ENCODE measurements at places on chromosomes 2 and 18.

GRCh38 chr2:153140498-153140897 lies 338.1 kb downstream of the RPRM start:
- DNase-seq, result no peak

- no peak for DNase-seq
These were observed 127.0 kb downstream of the EML6 start for GRCh38 chr2:54850171-54851122.

GRCh38 chr2:196804381-196804780 lies 4.8 kb downstream of the C2orf66 start:
- DNase-seq, result no peak

DNA sequence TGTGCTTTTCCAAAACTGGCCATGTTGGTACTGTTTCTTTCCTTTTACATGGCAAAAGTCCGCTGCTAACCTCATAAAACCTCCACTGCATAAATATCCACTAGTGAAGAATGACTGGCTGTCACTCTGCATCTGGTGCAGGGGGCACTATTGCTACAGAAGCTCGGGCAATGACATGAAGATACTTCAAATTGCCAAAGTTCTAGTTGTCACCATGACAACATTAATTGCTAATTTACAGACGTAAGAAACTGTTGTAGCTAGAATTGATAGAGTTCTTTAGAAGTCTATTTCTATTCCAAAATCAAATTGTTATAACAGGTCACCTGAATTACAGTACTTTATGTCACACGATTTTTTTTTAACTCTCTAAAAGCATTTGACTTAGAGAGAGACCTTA lies 845 bp downstream of the CFAP210 start:
- no peak for DNase-seq

GRCh38 chr2:176124110-176124946 lies 1.8 kb downstream of the HOXD9 start:
- no peak for DNase-seq

DNA sequence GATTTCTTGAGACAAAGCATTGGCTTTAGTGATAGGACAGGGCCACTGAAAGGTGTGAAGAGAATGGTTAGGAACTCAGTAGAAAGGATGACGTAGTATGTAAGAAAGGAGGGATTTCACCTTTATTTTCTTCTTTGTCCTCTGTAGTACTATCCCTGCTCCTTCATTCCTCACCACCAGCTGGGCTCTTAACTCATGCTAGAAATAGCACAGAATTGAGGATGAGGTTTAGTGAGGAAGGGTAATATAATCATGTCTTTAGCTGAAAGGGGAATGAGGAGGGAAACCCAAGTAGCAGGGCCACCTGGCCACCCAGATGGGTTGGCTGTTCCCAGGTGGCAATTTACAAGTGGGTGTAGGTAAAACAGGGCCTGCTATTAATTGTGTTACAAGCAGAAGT lies 15.2 kb downstream of the ACVR2A start:
- DNase-seq, result no peak

DNA sequence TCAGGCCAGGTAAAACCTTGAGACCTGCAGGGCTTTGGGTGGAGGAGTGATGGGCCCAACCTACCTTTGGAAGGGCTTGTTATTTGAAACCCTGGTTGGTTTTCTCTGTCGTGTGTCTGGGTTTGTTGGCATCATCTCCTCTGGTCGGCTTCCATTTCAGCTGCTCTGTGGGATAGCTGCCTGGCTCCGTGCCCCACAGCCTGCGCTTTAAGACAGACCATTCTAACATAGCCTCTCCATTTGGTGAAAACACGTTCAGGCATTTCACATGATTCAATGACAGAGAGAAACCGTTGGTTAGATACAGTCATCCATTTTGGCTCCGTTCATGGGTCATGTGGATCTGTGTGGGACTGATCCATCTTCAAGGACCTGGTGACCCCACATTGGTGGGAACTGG lies 37.0 kb upstream of the LYPD6B start:
- no peak for DNase-seq

DNA sequence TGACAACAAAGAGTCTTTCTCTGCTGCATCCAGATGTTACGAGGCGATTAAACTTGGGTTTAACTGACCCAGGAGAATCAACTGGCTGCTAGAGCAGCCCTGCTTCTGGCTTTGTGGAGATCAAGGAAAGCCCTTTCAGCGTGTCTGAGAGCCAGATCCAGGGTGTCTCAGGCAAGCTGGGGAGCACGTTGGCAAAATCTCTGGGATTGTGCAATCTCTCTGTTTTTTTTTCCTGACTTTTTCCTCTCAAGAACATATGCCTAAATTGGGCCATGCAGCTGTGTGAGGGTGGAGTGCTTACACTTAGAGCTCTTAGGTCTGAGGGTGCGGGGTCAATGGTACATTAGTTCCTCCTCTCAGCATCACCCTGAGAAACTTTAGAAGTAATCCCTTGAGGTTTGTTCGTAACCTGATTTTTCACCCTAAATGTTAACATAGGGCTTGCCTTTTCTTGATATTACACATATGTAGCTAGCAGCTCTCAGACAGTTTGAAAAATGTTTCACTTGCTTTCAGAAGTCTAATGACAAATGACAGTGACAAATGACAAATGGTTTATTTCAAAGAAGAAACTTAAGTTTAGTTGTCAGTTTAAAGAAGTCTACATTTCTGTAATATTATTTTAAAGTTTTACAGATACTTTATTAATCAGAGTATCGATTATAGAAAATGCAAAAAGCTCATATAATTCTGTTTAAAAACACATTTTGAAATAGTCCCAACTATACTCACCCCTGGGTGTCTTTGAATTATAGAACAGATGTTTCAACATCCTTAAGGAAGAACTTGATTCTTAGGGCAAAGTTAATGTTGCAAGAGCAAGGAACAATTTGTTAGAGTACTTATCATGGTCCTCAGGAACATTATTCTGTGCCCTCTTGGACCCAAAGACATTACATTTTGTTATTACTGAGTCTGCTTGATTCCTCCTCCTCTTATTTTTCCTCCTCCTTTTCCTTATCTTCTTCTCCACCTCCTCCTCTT lies 38.4 kb upstream of the ZSWIM2 start:
- peak; percentile 69 for DNase-seq

DNA sequence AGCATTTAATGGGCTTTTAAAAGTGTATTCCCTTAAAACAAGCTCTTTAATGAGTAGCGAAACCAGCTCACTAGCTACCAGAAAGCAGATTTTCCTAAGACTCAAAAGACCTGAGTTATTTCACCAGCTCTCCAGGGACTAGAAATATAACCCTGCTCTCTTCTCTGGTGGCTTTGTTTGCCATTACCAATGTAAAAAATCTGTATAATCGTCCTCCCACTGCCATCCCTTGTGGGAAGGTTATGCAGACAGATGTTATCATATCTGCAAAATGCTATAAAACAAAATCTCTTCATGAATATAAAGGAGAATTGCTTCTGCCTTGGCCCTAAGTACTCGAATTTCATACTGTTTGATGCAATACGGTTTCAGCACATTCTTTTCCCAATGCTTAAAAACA lies 335.2 kb downstream of the NUP35 start:
- DNase-seq, result no peak

- no peak for DNase-seq
These were observed 26.1 kb downstream of the TMEM17 start for GRCh38 chr2:62479917-62480316.

DNA sequence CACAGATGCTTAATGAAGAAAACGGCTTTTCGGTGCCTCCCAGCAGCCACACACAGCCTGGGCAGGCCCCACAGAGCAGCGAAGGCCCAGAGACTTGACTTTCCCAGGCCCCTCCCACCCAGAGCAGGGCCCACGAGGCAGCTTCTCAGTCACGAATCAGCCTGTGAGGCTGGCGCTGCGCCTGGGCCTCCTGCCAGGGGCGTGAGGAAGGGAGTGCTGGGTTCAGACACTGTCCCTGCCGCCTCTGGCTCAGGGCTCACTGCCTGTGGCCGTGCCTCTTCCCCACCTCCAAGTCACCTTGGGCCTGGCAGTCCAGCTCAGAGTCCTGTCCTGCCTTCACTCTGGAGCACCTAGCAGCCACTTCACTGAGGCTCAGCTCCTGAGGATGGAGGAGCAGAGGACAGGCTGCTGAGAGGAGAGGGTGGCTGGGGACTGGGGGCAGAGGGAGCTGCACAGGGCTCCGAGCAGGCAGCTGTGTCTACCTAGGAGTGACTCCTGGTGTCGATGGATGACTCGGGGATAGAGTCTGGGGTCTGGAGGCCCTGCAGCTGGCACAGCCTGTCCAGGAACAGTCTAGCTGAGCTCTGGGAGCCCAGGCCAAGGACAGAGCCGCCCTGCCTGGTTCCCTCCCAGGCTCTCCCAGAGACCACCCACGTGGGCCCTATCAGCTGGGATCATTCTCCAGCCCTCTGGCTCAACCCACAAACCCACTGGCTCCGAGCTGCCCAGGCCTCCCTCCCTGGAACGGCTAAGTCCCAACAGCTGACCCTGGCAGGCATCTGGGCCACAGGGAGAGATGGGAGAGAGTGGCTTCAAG lies 36.4 kb upstream of the FOSL2 start:
- peak; percentile 89 for DNase-seq

DNA sequence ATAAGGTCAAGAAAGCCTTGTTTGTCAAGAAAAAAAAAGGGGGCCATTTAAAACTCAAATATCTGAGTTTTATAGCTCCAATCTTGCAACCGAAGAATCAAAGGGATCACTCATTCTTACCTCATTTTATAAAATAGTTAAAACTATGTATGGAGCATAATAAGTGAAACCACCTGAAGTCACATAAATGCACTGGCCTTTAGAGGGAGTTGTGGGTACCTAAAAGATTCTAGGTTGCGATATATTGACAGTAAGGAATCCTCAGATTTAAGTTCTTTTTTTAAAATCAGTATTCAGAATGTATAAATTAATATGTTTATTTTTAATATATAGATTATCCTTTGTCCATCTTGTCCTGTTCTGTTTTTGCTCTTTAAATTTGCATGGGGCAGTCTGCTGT lies 3.4 kb downstream of the ARHGAP28 start:
- no peak for DNase-seq

GRCh38 chr2:106890606-106891005 lies 4.6 kb upstream of the ST6GAL2 start:
- DNase-seq, result no peak

- DNase-seq, result no peak
These were observed 1.5 kb upstream of the SLC30A3 start for GRCh38 chr2:27264253-27264752.

DNA sequence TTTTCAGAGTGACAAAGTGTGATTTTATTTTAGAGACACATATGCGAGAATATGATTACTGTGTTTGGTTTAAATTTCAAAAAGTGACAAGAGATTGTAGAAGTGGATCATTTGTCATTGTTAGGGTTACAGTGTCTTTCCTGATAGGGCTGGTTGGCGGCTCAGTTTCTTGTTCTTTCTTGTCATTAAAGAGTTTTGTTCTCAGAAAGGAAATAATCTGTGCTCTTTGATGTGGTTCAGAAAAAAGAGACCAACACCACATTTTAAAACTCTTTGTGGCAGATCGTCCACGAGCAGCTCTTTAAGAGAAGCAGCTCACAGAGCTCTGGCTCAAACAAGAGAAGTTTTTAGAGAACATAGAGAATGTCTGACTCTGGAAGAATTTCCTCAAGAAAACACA lies 45.6 kb upstream of the ZNF532 start:
- DNase-seq, result no peak

GRCh38 chr18:76428396-76429261 lies 66.4 kb downstream of the ZNF516 start:
- no peak for DNase-seq

DNA sequence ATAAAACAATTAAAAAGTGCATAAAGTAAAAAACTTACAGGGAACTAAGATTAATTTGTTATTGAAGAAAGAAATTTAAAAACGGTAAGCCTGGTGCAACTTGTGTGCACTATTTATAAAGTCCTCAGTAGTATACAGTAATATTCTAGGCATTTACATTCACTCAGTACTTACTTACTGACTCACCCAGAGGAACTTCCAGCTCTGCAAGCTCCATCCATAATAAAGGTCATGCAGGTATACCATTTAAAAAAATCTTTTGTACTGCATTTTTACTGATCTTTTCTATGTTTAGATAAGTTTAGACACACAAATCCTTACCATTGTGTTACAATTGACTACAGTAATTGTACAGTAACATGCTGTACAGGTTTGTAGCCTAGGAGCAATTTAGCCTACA lies 51.5 kb upstream of the NXPH2 start:
- DNase-seq, result no peak

GRCh38 chr2:112335600-112335999 lies 60.2 kb downstream of the ZC3H6 start:
- DNase-seq, result no peak

- no peak for DNase-seq
These were observed 7.9 kb downstream of the SF3B1 start for GRCh38 chr2:197426723-197427603.

DNA sequence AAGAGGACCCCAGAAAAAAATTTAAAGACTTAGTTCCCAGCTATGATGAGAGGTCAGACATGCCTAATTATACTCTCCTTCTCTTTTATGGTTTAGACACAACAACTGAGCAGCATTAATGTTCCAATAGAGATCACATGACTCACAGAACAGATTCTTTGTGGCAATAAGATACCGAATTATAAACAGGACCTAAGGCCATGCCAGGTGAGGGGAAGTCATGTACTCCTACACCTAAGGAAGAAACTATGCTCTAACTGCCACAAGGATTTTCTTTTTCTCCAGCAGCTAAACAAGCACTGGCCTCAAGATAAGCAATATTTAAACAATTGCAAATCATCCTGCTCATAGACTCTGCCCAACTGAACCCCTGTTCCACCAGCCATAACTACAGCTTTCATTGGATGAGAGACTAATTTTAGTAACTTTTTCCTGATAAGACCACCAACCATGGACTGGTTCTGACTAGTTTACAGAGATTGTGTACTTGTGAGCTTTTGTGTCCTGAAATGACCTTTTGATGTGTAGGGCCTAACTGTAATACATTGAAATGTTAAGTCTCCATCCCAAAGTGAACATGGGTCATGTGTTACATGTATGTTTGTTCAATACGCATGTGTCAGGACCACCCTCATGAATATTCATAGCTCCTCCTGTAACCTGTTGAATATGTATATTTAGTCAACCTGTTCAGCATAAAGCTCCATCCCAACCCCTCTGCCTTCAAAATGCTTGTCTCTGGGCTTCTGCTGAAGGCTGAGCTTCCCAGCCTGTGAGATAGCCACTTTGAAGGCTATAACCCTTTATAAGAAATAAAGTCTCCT lies 21.6 kb upstream of the NFE2L2 start:
- no peak for DNase-seq

GRCh38 chr2:165294912-165295311 lies 55.7 kb downstream of the SCN2A start:
- DNase-seq, result no peak

GRCh38 chr2:181203412-181203811 lies 223.0 kb downstream of the UBE2E3 start:
- DNase-seq, result no peak

GRCh38 chr2:100292022-100292580 lies 30.2 kb downstream of the LONRF2 start:
- no peak for DNase-seq

DNA sequence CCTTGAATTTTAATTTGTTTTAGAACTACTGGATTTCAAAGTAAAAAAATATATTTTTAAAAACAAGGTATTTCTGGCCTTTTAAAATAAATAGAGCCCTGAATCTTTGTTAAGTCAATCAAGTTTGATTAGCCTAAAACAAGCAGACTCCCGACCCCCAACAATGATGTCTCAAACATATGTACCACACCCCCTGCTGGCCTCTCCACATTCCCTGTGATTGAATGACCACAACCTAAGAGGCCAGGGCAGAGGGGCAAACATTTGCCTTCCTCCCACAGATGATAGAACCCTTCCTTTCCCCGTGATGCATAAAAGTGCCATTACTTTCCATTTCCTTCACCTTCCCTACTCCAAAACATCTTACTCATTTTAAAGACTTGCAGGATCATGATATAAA lies 130.9 kb downstream of the STK39 start:
- DNase-seq, result no peak

Data from left forelimb (tissue), 1 donor.